ENCODE measurements at places on chromosomes 2 and 18.
A peak's percentile ranks its signal among the peaks of the same experiment; 100 is the strongest.

DNA sequence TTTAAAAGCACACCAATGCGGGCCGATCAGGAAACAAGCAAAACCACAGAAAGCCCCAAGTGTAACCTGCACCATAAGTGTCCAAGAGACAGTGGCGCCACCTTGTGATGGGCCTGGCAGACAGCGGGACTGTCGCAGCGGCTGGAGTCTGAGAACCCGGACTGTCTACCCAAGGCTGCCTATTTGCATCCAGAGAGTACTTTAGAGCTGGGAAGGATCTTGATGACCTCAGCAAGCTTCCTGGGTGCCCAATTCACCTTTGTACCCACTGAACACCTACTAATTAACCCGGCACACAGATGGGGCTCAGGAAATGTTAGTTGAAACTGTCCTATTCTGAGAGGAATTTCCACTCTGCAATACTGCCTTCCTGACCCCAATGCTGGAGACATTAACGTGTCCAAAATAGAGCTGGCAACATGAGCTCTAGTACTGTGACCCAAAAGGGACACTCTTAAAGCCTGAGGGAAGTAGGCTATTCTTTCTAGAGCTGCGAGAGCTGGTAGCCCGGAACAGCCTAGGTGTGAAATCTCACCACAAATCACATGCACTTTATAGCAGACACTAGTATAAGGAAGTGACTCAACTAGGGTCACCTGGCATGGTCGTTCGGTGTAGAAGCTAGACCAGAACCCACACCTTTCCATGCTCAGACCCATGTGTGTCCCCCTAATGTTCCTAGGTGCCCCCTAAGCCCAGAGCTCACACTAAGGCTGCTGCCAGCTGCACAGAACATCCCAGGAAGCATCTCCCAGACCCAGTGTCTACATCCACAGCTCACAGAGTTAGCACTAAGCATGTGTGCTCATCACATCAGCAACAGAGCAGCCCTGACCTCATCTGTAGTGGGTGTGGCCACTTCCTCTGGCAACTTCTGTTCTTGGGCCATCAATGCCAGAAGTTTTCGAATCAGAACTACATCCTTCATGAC is 25.4 kb downstream of the POLR1A start:
- peak; percentile 79 for DNase-seq

DNA sequence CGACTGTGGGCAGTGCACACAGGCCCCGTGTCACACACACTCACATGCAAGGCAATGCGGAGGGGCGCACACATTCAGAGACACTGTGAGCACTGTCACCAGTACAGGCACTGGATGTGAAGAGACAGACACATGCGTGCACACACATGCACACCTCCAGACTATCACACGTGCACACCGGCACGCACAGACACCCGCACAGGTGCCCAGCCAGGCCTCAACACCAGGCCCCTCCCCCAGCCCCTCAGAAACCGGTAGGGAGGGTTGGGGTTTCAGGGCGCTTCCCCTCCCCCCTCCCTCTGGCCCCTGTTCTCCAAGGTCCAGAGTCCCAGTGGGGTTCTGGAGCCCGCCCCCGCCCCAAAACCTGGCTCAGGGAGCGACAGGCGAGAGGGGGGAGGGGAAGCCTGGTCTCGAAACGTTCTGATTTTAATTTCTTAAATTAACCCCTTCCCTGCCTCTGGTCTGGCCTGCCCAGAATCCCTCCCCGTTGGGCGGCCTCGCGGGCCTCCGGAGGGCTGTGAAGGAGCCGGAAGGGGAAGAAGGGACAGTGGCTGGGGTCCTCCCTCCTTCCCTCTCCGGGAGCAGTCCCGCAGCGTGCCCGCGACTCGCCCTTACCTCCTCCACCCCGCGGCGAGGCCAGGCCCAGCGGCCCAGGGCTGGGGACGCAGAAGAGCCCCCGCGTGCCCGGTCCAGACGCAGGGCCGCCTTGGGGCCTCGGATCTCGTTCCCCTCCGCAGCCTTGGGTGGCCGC is 558 bp downstream of the FBXO41 start:
- no peak for DNase-seq

DNA sequence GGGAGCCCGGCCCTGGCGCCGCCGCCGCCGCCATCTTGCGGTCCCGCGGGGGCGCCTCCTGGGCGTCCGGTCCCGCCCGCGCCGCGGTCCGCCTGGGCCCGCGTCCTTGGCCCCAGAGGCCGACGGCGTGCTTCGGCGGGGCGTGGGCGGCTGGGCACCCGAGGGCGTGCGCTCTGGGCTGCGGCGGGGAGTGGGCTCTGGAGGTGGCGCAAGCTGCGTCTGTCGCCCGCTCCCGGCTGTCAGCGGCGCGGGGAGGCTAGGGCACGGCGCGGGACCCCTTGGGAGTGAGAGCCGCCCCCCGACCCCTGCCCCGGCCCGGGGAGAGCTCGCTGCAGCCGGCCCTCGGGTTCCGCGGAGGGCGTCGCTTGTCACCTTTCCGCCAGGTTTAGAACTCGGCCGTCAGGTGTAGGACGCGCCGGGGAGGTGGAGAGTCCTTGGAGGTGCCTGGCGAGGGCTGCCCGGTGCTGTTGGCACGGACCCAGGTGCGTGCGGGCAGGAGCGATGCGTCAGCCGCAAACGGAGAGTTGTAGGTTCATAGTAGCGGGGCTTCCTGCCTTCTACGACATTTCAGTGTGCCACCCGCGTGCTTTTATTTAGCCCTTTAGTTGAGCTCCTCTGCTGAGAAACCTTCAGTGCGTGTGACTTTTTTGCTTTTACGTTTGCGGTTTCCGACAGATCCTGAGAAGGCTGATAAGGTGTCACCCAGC is 921 bp downstream of the VAPA start:
- peak; percentile 83 for DNase-seq

DNA sequence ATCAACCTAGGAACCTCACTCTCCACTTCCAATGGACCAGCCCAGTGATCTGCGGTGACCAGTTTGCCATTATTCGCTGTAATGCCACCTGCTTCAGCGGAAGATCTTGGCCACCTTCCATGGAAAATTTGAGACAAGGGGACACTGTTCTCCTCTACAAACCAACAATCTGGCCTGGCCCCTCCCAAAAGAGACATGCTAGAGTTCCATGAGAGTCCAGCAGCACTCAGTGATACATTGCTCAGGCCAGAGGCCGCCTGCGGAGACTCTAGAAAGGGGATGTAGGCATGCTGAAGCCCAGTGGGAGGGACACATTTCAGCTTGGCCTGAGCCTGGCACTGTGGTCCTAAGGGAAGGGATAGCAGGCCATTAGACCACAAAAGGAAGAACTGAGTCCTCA is 58.3 kb downstream of the COL6A3 start:
- DNase-seq = no peak

DNA sequence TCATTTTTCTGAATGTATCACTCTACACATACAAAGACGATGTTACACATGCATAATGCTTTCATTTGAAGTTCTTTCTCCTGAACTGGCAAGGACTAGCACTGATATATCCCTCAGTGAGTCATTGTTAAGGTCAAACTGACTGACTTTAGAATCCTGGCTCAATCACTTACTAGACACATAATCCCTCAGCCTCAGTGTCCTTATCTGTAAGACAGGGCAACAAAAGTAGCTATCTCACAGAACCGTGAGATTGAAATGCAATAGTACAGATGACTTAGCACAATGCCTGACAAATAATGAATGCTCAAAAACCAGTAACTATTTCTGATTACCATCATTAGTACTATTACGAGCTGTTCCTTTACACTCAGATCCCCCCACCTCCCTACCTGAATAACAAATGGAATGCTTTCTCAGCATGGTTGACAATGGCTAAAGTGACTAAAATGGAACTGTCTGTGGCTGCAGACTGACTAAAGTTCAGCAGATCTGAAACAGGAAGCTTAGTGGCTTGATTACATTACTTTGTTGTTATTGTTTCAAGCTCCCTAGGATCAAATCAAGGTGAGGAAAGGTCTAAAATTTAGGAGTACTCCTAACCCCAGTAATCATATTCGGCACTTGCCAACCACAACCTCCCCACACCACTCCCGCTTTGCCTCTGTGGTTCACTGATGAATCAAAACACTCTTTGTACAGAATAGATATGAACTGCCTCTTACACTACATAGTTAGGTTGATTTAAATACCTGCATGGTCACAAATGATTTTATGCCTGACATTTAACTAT is 35.8 kb upstream of the CACNB4 start:
- peak; percentile 42 for DNase-seq

DNA sequence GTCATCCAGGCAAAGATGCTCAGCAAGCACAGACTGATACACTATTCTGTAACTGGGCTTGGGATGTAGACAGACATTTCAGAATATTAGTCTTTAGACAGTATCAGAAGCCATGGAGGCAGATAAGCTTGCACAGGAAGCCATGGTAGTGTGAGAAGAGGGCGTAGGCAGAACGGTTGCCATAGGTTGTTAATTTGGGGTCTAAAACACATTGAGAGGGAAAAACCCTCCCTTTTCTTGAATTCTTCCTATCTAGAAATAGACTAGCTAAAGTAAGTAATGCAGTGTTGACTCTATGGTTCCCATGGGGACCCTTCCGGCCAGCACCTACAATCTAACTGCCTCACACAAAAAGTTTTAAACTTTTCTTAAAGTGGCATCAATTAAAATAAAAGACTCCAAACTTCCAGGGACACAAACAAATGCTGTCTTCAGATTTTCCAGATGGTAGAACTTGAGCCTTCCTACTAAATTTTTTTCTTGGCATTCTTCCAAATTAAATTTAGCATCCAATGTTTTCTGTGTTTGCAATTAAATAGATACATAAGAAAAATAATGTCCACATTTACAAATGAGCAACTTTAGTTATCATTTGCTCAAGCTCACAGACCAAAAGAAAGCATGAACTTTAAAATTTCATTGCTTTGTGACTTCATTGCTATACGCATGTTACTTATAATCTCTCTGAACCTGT is 1.9 kb downstream of the PRKRA start:
- no peak for DNase-seq
